ENCODE measurements at places on chromosomes 3 and 15.
A peak's percentile ranks its signal among the peaks of the same experiment; 100 is the strongest.

GRCh38 chr3:82815417-82816058 lies 1054.1 kb upstream of the GBE1 start:
- no peak for DNase-seq

- no peak for DNase-seq
Measured at GRCh38 chr15:90394748-90395442, 6.9 kb downstream of the IQGAP1 start.

- DNase-seq = peak; percentile 20
Measured at GRCh38 chr15:91186904-91187656, 87.0 kb downstream of the SV2B start.

GRCh38 chr3:48268936-48269561 lies 28.1 kb downstream of the ZNF589 start:
- DNase-seq = no peak

DNA sequence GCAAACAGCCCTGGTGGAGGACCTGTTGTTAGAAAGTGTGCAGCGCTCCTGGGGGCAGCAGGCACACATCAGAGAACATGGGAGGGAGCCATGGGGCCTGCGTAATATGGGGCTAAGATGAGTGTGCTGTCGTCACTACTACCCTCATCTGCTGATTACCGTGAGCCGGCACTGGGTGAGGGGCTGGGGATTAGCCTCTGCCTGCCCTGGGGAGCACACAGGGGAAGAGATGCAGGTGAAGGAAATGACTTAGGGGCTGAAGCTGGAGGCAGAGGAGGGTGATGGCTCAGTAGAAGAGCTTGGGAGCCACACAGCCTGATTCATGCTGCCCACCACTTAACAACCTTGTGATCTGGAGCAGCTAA lies 33.6 kb upstream of the LINGO1 start:
- DNase-seq = no peak

GRCh38 chr15:80549654-80550053 lies 145.5 kb upstream of the ABHD17C start:
- DNase-seq = no peak

- no peak for DNase-seq
Measured at GRCh38 chr3:144650380-144650779, 678.8 kb downstream of the DIPK2A start.

- DNase-seq = no peak
Measured at GRCh38 chr3:31369637-31370379, 162.9 kb upstream of the STT3B start.

DNA sequence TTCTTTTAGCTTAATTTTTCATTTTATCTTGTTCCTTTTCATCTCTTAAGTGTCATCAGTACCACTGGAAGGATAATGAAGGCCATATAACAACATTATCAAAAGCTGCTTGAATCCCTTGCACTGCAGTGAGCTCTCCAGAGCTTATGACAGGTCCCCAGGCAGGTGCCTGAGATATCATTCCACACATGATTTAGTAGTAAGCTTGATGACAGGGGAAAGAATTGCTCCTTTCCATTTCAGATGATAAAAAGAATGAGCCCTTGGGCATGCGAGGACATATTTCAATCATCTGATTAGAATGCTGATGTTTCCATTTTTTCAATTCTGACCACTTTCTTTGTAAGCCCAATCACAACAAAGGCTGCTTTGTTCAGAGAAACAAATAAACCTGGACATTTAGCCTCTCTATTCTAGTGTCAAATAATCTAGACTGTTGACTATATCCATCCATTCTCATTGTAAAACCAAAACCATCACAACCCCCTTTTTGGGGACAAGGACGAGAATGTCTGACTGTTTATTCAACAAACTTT lies 567.8 kb downstream of the IGSF11 start:
- no peak for DNase-seq

DNA sequence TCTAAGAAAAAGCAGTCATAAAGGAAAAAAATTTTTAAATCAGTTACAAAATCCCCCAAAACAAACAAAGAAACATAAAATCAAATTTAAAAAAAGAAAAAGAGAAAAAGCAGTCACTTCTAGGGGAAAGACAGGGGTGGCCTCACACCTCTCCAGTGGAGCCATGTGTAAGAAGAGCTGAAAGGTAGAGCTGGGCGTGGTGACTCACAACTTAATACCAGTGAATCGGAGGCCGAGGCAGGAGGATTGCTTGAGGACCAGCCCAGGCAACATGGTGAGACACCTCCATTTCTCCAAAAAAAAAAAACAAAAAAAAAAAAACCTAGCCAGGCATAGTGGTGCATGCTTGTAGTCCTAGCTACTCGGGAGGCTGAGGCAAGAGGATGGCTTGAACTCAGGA lies 14.7 kb downstream of the MESD start:
- DNase-seq = no peak

DNA sequence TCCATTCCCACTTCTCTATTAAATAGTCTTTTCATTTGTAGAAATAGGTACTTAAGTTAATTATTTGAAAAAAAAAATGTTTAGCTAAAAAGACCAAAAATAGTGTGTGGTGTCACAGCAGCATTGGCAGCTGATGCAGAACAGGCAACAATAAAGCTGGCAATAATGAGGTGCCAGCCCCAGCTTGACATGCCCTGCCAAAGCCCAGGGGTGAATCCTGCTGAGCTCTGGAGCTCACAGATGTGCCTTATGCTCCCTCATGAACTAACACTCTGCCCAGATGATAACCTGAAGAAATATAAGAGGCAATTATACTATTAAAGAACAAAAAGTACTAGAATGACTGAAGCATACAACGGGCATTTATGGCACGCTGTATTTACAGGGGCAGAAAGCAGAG lies 63.8 kb downstream of the IGSF11 start:
- DNase-seq = peak; percentile 94

- no peak for DNase-seq
Measured at GRCh38 chr3:74469713-74470112, 144.7 kb downstream of the CNTN3 start.

- DNase-seq = peak; percentile 53
Measured at GRCh38 chr15:66603301-66604179, 37.7 kb upstream of the LCTL start.

GRCh38 chr3:149808209-149808829 lies 4.7 kb upstream of the RNF13 start:
- peak; percentile 72 for DNase-seq

DNA sequence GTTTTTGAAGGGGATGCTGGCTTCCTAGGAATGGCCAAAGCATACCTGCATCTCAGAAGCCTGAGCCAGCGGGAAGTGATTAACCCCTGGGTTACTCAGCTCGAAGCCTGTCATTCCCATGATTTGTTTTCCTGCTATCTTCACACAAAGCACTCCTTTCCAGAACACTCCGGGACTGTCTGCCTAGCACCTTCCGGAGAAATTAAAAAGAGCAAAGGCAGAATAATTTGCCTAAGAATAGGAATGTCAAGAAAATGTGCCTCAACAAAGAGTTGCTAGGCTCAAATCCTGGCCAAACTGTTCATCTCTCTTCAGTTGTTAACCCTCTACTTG lies 34.1 kb downstream of the TPM1 start:
- DNase-seq = no peak

DNA sequence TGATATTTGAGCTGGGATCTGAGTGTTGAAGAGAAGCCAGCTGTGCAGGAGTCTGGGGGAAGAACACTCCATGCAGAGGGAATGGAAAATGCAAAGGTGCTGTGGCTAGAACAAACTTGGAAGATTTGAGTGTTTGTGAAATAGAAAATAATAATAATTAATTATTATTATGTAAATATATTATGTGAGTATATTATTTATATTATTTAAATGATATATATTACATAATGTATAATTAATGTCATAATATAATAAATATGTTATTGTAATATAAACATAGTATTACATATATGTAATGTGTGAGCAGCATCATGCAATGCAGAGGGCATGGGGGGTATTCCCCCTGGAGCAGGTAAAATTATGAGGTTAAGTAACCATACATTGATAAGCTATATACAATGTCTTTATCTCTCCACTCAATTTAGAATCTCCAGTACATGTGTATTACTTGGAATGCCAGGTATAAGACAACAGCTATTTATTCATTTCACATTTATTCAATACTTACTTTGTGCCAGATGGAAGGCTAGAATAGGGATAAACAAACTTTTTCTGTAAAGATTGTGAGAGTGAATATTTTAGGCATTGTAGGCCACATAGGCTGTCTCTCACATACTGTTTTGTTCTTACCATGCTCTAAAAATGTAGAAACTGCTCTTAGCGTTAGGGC lies 218.6 kb downstream of the MTHFS start:
- no peak for DNase-seq

GRCh38 chr3:139945386-139945785 lies 10.4 kb downstream of the CLSTN2 start:
- no peak for DNase-seq

DNA sequence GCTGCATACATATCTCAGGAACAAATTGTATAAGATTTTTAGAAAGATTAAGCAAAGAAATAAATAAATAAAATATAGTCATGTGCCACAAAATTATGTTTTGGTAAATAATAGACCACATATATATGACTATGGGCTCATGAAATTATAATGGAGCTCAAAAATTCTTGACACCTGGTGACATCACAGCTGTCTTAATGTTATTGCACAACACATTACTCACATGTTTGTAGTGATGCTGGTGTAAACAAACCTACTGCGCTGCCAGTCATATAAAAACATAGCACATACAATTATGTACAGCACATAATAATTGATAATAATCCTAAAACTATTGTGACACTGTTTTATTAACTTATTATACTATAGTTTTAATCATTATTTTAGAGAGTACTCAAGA lies 1159.1 kb downstream of the SI start:
- no peak for DNase-seq

DNA sequence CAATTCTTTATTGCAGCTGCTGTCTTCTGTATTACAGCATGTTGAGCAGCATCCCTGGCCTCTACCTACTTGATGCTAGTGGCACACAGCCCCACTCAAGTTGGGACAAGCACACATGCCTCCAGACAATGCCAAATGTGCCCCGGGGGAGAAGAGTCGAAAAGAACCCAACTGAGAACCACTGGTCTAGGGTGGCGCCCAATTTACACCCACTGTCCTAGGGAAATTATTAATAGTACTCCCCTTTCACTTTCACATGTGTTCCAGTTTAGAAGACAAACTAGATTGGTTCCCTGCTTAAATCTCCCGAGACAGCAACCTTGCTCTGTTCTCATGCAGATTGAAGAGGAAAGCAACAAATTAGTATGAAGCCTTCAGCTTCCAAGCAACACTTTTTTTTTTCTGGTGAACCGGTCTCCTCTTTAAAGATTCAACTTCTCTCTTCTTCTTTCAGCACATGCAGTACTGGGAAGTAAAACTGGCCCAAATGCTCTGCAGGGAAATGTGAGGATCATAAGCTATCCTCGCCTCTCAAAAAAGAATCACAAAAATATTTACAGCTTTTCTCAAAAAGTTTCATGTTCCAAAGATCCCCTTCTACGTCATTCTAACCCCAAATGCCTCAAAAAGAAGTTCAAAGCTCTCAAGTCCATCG lies 823.9 kb upstream of the CFAP20DC start:
- no peak for DNase-seq

GRCh38 chr15:77982127-77982490 lies 95.4 kb downstream of the TBC1D2B start:
- no peak for DNase-seq

DNA sequence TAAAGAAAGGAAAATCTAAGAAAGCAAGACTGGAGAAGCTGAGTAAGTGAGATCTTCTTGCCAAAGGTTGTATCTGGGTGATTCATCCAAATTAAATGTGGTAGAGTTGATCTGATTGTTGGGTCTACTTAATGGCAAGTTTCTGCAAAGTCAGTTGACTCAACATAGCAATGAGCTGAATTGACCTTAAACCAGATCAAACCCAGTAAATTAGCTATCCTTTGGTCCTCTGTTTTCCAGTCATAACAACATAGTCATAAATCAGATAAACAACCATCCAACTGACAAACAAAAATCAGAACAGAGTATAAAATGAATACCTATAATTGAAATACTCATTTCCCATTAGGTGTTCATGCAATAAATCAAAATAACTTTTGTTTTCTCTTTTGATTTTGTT lies 142.6 kb upstream of the CFAP20DC start:
- no peak for DNase-seq

DNA sequence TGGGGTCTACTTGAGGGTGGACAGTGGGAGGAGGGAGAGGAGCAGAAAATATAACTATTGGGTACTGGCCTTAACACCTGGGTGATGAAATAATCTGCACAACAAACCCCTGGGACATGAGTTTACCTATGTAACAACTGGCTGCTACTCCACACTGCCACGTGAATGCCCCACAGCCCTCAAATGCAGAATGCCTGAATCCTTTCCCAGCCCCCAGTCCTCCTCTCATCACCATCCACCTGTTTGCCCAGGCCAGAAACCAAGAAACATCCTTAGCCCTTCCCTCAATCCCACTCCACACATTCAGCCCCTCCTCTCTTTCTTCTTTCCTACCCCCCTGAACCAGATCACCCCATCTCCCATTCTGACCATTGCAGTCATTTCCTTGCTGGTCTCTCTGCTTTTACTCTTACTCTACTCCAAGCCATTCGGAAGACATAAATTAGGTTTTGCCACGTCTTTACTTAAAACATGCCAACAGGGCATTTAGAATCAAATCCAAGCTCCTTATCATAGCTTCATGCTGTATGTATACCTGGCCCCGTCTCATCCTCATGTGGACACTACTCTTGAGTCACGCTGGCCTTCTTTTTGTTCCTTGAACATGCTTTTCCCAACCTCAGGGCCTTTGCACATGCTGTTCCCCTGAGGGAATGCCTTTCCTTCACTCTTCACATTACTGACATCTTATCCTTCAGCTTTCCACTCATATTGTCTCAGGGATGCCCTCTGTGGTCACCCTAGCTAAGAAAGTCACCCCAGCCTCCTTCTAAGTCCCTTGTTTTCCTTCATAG lies 137.5 kb upstream of the ABHD17C start:
- no peak for DNase-seq

DNA sequence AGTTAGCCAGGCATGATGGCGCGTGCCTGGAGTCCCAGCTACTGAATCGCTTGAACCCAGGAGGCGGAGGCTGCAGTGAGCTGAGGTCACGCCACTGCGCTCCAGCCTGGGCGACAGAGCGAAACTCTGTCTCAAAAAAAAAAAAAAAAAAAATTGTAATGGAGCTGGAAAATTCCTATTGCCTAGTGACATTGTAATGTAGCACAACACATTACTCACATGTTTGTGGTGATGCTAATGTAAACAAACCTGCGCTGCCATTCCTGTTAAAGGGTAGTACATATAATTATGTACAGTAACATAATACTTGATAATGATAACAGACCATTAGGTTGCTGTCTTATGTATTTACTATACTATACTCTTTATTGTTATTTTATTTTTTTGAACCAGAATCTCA lies 39.1 kb downstream of the KNL1 start:
- no peak for DNase-seq

DNA sequence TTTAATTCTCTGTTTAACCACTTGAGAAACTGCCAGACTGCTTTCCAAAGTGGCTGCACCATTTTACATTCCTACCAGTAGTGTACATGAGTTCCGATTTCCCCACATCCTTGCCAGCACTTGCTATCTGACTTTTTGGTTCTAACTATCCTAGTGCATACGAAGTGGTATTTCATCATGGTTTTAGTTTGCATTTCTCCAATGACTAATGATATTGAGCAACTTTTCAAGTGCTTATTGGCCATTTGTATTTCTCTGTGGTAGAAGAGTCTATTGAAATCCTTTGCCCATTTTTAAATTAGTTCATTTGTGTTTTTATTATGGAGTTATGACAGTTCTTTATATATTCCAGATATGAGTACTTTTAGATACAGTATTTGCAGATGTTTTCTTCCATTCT lies 247.8 kb downstream of the GABRB3 start:
- no peak for DNase-seq

All from NCI-H1105 treated with DMSO at 0.1 percent for 48 hours (cell line).